Stimulated activated CD4-positive, alpha-beta T cell treated with anti-CD3 and anti-CD28 coated beads, Interleukin-2, amount 100 ng/mL, for 24 hours (primary cell): ENCODE measurements at places on chromosomes 16 and 17.

DNA sequence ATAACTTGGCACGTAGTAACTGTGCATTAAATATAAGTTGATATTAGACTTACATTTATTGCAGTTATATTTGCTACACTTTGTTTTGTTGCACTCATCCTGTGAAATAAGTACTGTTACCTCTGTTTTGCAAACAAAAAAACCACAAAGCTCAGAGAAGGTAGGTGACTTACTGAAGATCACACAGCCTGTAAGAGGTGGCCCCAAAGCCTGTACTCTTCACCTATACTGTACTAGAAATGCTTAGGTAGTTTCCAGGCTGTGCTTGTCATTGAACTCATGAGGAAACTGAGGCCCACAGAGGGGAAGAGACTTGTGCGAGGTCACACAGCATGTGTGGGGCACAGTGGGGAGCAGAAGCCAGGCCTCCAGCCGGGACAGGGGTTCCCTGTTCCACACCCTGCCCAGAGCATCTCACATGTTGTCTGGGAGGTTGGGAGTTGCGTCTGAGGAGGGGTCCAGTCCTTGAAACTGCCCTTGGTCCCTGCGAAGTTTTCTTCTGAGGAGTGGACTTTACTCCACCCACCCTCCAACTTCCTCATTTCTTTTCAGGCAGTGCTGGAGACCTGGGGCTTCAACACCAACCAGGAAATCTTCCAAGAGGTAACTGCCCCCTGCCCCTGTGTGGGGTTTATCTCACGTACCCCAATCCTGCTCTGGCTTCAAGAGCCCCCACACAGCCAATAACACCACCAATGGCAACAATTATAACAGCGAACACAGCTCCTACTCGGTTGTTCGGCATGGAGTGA, 13.0 kb downstream of the CETP start:
- DNase-seq, result no peak

DNA sequence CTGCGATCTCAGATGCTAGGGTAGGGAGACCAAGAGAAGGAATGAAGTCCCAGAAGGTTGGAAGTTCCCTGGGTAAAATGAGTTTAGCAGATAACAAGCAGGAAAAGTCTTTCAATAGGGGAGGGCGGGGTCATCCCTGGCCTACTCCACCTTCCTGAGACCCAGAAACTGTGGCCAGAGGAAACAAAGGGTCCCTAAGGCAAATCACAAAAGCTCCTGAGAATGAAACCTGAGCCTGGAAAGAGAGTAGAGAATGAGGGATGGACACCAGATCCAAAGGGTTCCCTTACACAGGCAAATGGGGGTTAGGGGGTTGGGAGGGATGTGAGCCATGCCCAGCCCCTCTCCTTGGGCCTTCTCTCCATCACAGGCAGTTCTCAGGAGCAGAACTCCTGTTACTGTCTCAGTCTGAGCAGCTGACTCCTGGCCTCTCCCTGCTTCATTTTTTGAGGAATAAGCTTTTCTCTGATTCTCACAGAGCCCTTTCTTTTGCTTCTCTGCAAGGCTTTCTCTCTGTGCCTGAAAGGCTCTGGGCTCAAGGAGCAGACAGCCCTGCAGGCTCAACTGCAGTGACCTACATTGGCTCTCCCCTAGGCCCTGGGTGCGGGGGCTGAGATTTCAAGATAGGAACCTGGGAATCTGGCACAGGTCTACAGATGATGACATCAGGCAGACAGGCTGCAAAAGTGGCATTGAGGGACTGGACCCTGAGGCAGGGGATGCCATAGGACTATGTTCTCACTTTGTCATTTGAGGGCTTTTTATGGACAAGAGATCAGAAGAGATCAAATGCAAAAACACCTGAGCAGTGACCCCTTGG, 9.8 kb upstream of the NR1D1 start:
- no peak for DNase-seq

GRCh38 chr17:22090263-22090935, 398.1 kb downstream of the KCNJ18 start:
- DNase-seq, result no peak

DNA sequence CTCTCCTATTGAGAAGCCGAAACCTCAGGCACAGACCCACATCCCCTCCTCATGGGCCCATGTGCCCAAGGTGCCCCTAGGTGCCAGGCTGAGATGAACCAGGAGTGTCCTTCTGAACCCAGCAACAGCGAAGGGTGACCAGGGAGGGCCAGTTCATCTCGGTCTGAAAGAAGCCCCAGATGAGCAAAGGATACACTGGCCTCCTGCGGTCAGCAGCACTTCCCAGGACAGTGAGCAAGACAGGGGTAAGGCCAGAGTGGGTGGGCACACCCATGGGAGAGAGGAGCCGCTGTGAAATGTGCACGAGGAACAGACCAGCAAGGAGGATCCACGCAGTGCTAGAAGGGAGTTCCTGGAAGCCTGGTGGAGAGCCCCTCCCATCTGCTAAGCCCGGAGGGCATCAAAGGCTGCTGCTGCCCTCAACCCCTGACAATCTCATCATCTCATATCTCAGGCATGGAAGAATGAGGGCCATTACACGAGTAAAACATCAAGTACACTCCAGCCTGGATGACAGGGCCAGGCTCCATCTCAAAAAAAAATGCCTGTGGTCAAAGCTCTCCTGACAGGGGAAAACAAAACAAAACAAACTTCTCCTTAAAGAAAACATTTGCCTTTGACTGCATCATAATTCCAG, 3.3 kb upstream of the HBZ start:
- no peak for DNase-seq

DNA sequence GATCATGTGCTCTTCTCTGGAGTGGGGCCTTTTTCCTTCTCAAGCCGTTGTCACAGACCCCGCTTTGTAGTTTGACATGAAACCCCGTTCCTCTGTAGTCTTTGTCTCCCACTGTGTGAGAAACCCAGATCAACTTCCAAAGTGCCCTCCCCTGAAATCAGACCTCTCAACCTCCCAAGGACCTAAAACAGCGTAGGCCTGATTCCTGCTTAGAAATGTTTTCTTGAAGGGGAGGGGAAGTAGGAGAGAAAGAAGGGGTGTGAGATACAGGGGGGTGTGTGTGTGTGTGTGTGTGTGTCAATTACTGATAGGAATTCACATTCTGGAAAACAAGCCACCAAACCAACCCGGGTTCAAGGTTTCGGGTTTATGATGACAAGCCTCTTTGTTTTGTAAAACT, 1.4 kb downstream of the UBE2O start:
- no peak for DNase-seq

- DNase-seq, result no peak
Observed at GRCh38 chr17:63434951-63435571, 11.0 kb downstream of the CYB561 start.

GRCh38 chr17:19244781-19245180, 7.6 kb downstream of the EPN2 start:
- no peak for DNase-seq

DNA sequence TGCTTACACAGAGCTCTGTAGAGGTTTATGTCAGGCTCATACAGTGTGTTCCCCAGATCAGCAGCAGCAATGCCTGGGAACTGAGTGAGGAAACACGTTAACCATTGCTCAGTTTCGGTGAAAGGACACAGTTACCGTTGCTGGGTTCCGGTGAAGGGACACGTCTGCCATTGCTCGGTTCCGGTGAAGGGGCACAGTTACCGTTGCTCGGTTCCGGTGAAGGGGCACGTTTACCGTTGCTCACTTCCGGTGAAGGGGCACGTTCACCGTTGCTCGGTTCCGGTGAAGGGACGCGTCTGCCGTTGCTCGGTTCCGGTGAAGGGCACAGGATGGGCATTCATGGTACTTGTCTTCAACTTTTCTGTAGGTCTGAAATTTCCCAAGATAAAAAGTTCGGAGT, 81.7 kb downstream of the MRM3 start:
- no peak for DNase-seq

GRCh38 chr17:77177002-77177741, 36.4 kb downstream of the SEC14L1 start:
- DNase-seq, result no peak

GRCh38 chr16:27085182-27085581, 18.5 kb downstream of the C16orf82 start:
- DNase-seq, result no peak

DNA sequence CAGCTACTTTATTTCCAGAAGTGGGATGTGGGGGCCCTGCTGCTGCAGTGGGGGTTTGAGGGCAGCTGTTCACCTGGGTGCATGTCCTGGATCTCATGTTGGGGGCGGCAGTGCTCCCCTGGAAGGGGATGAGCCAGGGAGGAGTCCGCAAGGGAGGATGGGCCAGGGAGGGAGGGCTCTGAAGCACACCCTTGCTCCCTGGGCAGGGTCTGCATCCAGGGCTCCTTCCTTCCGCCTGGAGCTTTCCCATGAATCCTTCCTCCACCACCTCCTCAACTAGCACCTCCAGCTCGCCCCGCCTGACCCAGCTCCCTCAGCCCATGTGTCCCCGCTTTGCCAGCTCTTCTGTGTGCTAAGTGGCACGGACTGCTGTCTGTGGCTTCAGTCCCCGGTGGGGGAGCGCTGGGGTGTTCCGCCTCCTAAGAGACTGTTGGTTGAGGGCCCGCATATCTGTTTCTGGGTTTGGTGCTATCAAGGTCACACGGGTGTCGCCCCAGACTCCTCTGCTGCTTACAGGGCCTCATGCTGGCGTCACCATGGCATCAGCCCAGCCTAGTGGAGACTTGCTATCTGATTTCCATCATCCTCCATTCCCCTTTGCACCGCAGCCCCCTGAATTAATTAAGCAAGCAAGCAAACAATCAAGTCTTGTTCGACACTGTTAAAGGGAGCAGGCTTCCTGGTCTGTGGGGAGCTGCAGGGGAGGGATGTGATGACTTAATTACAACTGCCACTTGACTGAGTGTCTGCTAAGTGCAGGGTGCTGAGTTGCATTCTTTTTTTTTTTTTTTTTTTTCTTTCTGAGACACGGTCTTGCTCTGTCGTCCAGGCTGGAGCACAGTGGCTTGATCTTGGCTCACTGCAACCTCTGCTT, 71.8 kb downstream of the PRKCA start:
- DNase-seq, result peak; percentile 23

DNA sequence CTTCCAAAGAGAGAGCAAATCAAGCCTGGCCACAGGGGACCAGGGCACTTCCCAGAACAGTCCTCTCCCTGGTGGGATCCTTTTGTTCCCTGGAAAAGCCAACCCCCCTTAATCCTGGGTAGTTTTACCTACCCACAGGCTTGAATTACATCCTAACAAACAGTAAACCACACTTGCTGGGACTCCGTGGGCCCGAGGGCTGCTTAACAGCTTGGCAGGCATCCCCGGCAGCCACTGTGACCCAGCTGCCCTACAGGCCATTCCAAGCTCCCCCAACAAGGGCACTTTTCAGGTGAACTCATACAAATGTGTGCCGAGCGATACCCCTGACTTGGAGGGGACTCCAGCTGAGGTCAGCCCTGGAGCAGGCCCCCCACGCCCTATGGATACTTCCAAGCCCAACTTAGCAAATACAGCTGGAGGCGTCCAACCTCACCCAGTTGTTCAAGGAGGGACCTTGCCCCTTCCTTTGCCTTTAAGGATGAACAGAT, 26.4 kb downstream of the ADCY9 start:
- no peak for DNase-seq

DNA sequence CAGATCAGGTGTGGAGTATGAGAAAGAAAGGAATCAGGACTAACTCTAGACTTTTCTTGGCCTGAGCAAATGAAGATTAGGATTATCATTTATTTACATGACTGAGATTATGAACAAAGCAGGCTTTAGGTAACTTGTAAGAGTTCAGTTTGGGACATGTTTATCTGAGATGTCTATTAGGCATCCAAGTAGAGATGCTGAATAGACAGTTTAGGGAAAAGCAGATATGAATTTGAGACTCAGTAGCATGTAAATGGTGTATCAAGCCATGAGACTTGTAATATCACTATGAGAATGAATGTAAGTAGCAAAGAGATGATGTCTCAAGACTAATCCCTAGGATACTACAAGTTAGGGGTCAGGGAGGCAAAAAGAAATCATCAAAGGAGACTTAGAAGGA, 8.6 kb upstream of the HS3ST2 start:
- DNase-seq, result no peak

- DNase-seq, result no peak
Observed at GRCh38 chr16:15775209-15775608, 81.6 kb downstream of the MYH11 start.
